ENCODE measurements at places on chromosomes 5 and 9.

DNA sequence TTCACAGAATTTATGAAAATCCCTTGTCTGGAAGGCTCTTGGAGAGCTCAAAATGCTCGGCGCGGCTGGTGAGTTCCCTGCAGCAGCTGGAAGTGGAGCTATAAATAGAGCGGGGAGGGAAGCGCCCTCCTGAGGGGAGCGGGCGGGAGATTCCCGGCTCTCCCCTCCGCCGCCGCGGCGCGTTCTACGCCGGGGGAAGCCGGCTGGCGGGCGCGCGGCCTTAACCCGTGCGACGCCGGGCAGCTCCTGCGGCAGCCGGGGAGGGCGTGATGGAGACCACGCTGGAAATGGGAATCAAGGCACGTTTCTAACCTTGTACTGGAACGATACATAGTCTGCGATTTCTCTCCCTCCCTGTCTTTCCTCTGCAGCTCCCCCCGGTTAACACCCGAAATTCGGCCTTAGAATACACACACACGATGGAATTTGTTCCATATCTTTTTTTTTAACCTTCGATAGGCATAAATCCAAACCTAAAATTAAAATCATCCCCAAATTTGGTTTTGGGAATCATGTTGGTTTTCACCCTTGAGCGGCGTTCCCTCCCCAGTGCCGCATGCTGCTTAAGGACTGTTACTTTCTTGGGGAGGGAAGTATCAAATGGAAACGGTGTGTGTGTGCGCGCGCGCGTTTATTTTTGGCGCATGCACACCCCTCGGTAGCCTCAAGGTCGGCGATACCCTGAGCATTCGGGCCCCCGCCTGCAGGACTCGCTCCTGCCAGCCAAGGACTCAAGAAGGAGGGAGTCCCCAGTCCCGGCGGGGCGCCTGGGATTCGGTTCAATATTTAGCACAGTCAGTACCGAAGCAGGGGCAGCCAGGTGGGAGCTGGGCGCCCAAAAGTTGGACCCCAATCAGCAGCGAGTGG lies 306.3 kb upstream of the KCNN2 start:
- no peak for DNase-seq

DNA sequence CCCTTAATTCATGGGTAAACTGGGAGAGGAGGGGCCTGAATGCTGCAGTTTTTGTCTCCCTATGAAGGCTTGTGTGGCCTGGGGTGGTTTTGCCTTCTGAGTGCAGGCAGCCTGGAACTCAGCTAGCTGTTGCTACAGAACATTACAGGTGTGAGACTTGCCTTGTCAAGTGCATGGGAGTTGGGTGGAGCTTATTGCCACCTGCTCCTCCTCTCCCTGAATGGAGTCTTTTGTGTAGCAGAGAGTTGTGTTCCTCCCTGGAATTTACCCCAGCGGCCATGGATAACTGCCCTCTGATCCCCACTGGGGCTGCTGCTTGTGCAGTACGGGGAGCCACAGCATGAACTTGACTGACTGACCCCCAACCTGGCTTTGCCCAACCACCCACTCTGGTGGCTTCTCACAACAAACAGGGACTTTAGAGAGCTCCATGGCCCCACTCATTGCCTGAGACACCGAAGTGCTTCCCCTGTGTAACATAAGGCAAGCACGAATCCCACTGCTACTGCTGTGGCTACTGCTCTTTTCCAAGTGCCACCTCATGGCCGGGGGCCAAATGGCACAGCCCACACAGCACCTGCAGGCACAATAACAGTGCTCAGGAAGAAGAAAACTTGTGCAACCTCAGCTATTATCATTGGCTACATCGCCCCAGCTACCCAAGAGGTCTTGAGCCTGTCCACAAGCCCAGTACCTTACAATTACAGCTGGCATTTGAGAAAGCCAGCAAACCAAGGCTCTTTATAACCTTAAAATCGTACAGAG lies 942.9 kb downstream of the CDH18 start:
- DNase-seq: no peak

- DNase-seq: no peak
Observed at GRCh38 chr9:125959951-125960619, 212.9 kb downstream of the PBX3 start.

- no peak for DNase-seq
Observed at GRCh38 chr5:172086194-172086975, 79.9 kb upstream of the FBXW11 start.

GRCh38 chr5:77231471-77232138 lies 21.1 kb downstream of the PDE8B start:
- DNase-seq: no peak

DNA sequence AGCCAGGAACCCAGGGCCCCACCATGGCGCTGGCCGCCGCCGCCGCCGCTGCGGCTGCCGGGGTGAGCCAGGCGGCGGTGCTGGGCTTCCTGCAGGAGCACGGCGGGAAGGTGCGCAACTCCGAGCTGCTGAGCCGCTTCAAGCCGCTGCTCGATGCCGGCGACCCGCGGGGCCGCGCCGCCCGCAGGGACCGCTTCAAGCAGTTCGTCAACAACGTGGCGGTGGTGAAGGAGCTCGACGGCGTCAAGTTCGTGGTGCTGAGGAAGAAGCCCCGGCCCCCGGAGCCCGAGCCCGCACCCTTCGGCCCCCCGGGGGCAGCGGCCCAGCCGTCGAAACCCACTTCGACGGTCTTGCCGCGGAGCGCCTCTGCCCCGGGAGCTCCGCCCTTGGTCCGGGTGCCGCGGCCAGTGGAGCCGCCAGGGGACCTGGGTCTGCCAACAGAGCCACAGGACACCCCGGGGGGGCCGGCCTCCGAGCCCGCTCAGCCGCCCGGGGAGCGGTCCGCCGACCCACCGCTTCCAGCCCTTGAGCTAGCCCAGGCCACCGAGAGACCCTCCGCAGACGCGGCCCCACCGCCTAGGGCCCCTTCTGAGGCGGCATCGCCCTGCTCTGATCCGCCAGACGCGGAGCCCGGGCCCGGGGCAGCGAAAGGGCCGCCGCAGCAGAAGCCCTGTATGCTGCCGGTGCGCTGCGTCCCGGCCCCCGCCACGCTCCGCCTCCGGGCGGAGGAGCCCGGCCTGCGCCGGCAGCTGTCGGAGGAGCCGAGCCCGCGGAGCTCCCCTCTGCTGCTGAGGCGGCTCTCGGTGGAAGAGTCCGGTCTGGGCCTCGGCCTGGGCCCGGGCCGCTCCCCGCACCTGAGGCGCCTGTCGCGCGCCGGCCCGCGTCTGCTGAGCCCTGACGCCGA lies 749 bp downstream of the SOWAHA start:
- DNase-seq: no peak

GRCh38 chr9:132003896-132004295 lies 75.8 kb downstream of the MED27 start:
- DNase-seq: no peak

DNA sequence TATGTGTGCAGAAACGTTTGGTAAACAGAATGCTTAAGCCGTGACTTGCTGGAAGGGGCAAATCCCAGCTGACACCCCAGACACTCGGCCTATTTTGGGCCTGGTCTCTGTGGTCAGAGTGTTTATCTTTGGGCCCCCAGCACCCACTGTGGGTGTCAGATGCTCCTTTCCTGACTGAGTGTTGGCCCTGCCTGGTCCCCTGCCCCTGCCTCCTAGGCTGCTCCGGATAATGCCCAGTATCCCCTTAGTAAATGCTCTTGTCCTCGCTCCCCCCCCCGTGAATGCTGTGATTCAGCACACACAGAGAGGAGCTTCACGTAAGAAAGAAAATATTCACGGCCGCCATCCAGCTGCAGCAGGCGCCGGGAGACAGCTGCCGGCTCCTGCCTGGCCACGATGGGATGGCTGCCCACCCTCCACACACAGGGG lies 11.3 kb upstream of the ANGPTL2 start:
- DNase-seq: no peak

- no peak for DNase-seq
Observed at GRCh38 chr9:34382879-34383278, 6.2 kb upstream of the MYORG start.

DNA sequence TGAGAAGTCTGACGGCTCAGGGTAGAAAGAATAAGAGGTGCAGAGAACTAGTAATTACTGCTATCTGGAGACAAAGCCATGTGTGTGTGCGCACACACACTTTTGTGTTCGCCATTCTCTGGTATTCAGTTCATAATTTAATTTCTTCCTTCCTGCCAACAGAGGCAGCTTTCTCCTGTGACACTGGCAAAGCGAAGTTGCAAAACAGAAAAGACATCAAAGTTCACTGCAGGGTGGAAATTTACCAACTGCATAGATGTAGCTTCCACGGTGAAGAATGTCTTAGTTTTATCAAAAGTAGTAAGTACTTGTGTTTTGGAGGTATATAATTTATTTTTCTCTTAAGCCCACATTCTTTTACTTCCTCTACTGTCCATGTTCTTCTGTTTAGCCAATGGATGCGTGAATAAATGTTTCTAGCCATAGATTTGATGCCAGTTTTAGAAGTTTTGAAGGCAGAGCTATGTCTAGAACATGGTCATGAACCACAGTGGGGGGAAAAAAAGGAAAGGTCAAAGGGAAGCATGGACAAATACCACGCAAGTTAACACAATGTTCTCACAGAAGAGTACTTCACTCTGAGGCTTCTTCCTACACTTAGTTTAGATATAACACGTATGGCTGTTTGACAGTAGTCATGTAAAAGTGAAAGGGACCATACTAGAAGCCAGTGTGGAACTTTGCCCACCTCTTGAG lies 536.5 kb upstream of the GRIA1 start:
- DNase-seq: no peak
